NCI-H1436 treated with DMSO at 0.1 percent for 48 hours (cell line): ENCODE measurements at places on chromosomes 12 and 14.

DNA sequence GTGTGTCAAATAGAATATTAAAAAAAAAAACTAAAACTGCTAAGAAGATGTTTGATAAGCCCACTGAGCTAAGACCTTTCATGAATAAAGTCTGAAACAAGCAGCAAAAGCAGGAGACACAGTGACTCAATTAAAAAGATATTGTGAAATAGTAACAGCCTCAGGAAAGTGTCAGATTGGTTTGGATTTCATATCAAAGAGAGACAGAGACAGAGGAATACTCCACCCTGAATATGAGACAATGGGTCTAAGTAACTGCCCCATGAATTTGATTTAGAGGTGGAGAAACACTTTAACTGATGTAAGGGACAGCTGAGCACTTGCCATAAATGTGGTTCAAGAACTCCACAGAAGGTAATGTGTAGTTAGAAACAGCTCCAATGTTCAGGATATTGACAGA, 277.9 kb upstream of the FOXG1 start:
- DNase-seq: no peak

DNA sequence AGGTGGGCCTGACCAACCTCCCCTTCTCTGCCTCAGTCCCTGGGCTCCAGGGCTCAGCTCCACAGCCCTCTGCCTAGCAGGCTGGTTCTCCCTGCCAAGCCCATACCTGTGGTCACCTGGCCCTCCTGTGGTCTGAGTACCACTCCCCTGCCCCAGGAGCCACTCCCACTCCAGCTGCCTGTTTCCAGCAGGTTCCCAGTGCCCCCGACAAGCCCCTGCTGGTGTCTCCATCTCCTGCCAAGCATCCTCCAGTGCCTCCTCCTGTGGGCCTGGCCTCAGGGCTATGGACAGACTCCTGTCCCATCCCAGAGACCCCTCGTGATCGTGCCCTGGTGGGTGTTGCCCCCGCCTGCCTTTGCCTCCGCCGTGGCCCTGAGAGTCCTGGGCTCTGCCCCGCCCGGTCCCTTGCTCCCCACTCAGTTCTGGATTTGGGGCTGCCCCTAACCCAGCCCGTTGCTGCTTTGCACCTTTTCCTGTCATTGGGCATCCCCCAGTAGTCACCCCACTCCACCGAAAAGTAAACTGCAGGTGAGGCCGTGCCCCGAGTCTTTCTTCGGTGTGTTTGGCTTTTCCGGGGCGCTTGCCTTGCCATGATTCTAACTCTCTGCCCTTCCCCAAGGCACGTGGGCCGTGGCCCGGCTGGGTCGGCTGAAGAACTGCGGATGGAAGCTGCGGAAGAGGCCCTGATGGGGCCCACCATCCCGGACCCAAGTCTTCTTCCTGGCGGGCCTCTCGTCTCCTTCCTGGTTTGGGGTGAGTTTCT, 9.8 kb downstream of the MEG3 start:
- no peak for DNase-seq

DNA sequence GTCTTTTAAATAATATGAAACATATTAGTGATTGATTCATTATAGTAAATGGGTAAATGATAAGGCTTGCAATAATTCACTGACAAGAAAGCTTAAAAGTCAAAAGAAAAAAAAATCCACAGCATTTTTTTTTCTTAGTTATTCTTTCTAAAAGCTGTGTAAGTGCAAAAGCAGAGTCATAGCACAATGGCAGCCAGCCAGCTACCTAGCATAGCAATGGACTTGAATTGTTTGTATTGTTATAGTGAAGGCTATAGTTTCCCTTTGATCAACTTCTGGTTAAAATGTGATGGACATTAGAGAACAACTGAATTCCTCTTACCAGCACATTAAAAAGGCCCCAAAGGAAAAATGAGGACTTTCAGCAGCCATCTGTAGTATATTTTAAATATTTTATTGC, 232.1 kb downstream of the NAV3 start:
- no peak for DNase-seq

- DNase-seq: no peak
Observed at GRCh38 chr12:12720672-12721161, 3.5 kb downstream of the CDKN1B start.

GRCh38 chr12:72491426-72491825, 219.3 kb downstream of the TRHDE start:
- no peak for DNase-seq

DNA sequence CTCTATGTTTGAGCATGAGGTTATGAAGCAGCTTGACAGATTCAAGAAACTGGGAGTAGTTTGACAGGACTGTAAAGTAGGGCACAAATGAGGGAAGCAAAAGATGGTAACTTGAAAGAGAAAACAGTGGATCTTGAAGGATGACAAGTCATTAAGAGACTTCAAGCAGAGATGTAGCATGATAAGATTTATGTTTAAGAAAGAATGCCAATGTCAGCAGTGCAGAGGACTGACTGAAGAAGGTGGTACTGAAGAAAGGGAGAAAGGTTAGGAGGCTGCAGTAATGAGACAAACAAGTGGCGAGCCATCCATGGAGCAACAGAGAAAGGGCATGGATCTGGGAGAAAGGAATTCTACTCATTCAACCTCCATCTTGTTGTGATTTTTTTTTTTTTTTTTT, 120.2 kb upstream of the RAP1B start:
- DNase-seq: no peak

- DNase-seq: no peak
Observed at GRCh38 chr14:56374421-56374820, 205.2 kb upstream of the TMEM260 start.

DNA sequence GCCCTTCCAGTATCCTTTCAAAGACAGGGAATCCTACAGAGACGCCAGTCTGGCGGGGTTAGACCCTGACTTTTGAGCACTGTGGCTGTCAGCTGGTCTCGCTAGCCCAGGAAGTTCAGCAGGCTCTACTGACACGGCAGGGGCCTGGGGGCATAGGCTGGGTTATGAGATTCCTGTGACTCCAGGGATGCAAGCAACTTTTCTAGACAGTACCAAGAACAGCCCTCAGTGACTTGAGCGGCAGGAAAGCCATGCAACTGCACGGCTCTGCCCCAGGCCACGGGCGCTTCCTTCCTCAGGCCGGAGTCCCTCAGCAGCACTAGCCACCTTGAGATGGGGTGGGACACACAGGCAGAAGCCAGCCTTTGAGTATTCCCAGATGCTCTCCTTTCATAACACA, 5.1 kb upstream of the SIVA1 start:
- no peak for DNase-seq

DNA sequence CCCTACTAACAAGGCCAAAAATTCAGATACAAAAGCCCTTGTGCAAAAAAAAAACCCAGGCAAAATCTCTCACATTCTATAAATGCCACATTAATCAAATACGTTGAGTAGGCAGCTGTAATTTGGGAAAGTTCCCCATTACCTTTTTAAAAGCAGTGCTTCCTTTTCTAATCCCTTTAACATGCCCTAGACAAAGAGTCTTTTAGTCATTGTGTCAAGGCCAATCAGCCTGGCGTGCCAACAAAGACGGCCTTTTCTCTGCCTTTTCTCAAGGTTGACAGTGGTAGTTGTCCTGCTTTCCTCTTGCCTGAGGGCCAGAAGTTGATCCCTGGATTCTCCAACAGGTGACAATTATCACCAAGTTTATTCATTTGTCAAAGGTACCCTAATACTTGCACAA, 62.5 kb upstream of the METAP2 start:
- DNase-seq: no peak

- DNase-seq: no peak
Observed at GRCh38 chr12:96427269-96427729, 27.1 kb upstream of the CDK17 start.

DNA sequence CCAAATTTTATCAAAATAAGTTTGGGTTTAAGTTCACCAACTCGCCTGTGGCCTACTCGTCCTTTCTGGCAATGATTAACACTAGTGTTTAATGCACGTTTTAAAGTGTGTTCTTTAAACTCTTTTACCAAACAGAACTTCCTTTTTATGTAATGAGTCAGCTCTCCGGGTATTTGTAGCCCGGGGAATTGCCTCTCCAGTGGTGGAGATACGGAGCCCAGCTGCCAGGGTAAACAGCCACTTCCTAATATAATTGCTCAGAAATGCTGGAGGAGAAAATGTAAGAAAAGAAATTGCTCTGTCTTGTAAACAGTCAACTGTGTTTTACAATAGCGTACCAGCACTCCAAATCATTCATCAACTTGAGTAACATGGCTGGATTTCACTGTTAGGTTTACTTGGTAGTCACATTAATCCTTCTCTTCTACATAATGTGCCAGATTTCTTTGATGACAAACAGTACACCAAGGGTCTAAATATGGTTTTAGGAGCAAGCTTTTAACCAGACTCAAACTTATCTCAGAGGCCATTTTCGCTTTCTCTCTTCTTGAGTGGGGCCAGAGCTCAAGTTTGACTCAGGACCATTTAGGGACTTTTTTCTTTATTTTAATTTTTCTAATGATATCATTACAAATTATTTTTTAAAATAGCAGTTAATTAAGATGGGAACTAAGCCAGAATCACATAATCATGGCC, 101.2 kb upstream of the SLC38A2 start:
- peak; percentile 80 for DNase-seq

DNA sequence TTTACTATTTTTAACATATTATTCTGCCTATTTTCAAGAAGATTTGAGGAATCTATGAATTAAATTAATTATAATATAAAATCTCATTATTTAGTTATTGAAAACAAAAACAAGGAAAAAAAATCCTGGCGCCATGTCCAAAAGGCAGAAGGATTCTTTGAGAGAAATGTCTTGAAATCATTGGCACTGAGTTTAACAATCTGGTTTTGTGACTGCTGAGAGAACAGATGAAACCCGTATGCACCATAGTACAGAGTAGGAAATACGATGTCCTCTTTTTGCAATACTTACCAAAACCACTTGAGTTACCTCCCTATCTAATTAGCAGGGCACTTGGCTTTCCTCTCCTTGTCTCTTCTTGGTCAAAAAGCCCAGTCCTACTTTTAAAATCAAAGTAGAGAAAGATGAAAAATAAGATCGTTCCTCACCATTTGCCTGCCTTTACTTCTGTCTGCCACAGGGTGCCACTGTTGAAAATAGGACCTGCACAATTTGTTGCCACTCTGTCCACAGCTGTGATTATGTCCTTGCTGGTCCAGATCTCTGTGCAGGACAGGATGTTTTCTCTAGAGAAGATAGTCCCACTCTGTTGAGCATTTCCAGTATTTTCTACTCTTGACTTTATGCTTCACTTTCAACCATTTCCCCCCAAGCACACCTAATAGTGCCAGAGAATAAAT, 179.7 kb downstream of the PDZRN4 start:
- no peak for DNase-seq

DNA sequence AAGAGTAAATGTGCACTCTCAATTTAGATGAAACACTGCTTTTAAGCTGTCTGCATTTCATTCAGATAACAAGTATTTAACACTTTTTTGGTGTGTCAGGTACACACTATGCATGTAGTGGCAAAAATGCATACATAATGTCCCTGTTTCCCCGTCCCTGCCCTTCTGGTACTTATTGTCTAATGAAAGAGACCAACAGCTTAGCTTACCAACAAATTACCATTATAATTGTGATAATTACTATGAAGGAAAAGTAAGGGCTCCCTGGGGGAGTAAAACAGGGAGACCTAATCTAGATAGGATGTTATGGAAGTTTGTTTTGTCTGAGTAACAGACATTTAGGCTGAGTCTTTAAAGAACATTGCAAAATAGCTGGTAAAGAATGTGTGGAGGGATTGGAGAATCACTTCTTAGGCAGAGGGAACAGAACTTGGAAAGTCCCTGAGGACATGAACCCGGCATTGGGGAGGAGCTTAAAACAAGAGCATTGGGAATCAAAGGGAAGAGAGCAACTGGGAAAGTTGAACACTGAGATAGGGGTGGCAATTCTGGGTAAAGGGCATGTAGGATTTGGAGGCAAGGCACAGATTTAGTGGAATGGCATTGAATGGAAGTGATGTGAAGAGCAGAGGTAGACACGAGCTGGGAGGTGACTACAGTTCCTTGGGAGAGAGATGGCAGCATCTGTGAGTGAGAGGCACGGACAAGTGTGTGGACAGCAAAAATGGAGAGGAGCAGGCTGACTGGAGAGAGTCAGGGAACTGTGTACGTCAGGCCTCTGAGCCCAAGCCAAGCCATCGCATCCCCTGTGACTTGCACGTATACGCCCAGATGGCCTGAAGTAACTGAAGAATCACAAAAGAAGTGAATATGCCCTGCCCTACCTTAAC, 181.6 kb downstream of the GRIP1 start:
- no peak for DNase-seq

DNA sequence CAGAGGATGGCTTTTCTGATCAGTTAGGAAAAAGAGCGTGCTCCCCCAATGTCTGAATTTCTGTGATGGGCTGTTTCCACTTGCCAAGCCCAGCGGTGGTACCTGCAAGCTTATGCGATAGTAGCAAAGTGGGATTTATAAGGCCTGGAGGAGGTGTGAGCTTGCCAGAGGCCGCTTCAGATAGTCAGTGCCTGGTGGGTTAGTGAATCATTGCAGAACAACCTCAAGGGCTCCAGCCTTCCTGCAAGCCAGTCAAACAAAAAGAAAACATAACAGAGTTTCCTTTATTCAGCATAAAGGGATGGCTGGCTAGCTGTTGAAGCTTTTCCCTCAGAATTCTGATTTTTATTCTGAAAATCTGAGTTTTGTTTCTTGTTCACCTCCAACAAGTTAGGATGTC, 7.6 kb upstream of the BMP4 start:
- DNase-seq: no peak

DNA sequence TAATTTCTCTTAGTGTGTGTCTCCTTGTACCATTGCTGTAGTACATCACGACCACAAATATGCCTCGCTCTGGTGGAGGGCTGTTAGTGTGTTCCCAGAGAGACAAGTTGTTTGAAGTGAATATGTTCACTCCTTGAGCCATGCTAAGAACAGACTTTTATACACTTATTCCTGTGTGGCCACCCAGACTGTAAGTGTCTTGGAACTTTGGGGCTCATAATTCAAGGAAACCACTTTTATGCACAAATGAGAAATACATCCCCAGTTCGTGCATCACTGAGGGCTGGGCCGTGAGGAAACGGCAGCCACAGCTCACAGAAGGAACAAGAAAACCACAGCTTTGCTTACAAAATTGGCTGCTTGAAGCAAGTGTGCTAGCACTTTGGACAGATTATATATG, 362.2 kb upstream of the DDHD1 start:
- no peak for DNase-seq

GRCh38 chr12:27309293-27309994, 23.2 kb upstream of the BMAL2 start:
- DNase-seq: no peak

- DNase-seq: no peak
Observed at GRCh38 chr12:25775968-25776367, 182.5 kb upstream of the RASSF8 start.
